ENCODE measurements at places on chromosomes 16 and 17.

GRCh38 chr17:7466639-7467341 lies 12.6 kb downstream of the ZBTB4 start:
- DNase-seq, result no peak

GRCh38 chr16:68395815-68396214 lies 52.5 kb downstream of the SMPD3 start:
- DNase-seq, result no peak

DNA sequence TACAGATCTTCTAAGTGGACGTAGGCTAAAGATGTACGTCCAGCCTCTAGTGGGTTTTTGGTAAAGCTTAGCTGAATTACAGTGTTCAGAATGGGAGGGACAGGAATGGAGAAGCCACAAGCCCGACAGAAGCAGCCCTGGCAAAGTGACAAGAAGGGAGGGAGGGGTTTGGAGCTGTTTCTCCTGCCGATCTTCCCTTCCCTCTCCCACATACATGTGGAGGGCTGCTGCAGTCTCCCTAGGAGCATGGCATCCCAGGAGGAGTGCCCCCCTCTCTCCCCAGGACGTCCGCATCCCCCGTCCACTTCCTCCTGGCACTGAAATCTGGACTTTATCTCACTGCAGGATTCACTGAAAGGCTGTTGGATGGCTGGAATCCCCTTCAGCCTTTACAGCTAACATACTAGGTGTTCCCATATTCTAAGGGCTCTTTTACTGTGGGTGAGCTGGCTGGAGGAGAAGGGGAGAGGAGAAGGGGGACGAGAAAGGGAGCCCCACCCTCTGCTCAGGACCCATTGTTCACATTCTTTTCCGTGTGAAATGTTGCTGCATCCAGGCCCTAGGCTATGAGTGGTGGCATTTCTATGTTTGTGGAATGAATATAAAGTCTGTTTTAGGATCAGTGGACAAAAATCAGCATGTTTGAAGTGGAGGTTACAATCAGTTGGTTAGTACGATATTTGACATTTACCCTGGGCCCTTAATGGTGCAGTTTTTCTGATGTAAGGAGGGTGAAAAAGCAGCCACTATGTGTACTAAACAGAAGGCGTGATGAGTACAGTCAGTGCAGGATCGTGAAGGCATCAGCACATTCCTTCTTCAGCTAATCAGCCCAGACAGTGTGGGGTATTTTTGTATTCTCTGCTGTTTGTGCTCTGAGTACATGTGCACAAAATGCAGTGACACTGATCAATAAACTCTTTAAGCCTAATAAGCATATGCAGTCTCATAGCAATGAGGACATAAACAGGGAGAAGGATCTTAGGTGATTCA lies 94.6 kb downstream of the SPECC1 start:
- no peak for DNase-seq

- no peak for DNase-seq
Measured at GRCh38 chr16:23339787-23340186, 37.7 kb downstream of the SCNN1B start.

DNA sequence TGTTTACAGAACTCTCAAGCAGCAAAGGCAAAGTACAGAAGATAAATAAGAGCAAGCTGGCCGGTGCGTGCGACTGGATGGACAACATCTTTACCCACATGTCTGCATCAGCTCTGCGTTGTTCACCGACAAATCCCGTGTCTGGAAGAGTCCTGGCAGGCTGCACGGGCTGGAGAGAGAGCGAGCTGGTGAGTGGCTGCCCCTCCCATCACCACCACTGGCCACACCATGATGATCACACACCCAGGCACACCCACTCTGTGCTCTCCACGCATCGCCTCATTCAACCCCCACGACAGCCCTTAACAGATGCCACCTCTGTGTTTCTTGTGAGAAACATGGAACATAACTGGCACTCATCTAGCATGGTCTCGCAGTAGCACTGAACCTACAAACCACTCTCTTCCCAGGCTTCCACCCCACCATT lies 59.2 kb downstream of the ANKRD11 start:
- no peak for DNase-seq

DNA sequence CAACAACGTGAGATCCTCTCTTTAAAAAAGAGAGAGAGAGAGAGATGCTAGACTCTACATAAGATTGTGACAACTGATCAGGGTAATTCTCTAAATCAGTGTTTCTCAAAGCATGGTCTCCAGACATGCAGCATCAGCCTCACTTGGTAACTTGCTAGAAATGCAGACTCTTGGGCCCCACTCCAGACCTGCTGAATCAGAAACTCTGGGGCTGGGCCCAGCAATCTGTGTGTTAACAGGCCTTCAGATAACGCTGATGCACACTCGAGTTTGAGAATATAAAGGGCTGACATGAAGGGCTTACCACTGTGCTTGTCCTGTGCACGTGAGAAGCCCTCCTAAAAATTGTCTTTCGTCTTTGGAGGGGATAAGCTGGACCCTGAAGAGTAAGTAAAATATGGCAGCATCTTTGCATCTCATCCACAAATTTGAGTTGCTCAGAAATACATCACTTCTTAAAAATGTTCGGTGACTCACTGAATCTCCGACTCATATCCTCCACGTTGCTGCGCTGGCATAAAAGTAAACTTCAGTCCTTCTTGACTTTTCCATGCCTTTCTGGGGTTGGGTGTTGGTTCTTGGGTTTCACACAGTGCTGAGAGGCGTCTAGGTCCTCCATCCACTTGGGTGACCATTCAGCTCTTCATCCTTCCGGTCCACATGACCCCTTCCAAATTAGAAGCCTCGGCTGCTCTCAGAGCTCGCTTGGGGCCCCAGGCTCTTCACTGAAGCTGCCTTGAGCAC lies 26.1 kb upstream of the KDM8 start:
- no peak for DNase-seq

DNA sequence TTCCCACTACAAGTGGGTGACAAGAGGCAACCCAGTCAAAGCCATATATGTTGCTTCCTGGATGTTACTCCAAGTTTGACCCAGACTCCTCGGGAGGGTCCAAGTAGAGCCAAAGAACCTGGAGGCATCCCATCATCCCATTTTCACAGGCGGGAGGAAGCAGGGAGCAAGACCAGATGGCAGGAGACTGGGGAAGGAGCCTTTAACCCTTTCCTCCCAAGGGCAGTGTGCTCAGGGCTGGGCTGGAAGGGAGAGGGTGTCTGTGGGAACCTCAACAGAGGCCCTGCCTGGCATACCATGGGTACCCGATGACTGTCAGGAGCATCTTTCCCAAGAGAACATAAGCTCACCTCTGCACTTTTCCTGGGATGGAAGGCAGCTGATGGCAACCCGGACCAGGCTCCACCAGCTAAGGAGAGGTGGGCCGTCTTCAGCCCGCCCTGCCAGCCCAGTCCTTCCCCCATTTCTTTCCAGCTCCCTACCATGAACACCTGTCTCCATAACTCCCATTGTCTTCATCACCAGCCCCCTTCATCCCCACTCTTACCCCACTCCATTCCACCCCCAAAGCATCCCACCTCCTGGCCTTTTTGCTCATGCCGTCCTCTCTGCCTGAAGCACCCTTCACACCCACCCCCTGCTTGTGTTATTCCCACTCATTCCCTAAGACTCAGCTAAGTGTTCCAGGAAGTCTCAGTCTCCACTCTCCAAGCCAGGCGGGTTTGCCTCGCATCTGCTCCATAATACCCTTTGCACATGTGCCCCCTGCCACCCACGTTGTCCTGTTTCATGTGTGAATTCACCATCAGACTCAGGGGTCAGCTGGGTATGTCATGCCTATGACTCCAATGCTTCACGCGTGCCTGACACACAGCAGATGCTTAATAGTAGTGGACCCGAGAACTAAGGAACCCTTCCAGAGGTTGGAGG lies 5.9 kb upstream of the SLC16A5 start:
- DNase-seq, result no peak

DNA sequence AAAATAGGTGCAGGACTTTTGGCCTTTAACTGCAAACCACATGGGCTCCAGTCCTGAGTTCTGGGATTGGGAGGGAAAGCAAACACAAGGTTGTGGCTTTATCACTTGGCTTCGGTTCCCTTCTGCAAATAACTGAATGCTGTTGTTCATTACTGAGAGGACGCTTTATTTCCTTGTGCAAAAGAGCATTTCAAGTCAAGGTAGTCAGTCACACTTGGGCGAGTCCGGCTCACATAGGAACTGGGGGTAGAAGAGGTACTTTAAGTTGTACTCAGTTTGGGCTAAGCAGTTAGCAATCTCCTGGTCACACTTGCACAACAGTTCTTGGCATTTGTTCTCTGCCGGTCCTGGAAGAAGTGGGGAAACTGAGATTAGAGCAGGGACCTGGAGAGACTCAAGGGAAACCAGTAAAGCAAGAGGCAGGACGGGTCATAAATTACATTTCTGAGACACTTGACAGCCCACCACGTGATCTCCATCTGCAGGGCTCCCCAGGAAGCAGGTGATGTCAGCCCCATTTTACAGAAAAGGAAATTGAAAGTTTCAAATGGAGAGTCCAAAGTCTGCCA lies 21.6 kb downstream of the PLA2G10 start:
- no peak for DNase-seq
